ENCODE measurements at places on chromosomes 16 and 17.

DNA sequence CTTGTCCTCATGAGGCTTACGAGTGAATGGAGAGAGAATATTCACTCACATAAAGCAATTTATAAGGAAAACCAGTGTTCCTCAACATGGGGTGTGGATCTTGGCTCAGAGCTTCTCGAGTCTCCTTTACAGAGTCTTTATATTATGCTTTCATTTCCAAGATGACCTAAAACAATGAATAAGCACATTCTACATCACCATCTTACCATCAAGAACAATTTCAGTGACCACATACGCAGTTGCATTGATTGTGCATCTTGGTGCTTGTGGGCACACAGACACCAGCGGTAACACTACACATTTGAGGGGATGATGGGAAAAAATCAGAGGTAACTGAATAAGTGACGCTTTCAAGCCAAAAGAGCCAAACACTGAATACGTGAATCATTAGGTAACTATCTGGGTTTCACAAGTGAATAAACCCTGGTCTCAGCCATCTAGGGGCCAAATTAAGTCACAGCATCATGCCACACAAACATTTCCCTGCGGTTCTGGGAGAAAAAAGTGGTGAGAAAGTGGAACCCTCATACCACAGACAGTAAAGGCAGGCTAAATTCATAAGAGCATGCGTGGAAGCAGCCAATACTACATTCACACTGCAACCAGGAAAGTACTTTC, 9.4 kb downstream of the CWC25 start:
- DNase-seq, result peak; percentile 26

DNA sequence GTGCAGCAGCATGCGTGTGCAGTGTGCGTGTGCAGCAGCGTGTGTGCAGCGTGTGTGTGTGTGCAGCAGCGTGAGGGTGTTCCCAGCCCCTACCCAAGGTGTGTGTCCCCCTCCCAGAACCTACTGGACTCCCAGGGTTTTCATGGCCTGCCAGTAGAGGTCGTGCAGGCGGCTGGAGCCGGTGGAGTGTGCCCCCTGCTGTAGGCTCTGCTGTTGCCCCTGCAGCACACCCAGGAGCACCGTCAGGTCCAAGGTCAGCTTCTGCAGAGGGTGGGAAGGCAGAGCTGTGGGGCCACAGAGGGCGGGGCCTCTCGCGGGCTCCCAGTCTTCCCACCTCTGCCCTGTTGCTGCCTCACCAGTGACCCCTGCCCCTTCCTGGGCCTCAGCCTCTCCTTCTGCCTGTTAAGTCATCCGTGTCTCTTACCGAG, 14.9 kb downstream of the MYBBP1A start:
- DNase-seq, result no peak

DNA sequence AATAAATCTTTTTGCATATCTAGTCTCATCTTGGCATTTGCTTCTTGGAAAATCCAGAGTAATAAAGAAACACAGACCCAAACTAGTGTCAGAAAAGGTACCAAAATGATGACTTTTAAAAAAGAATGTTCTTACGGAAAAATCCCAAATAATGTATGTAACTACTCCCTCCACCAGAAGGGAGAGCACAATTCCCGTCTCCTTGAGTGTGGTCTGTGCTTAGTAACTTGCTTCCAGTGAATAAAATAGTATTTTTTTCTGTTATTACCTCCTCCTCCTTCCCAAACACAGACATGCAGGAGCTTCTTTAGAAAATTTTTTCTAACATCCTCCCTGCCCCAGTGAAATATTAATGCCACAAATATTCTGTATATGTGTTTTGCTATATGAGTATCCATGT, 358.1 kb downstream of the ZFHX3 start:
- no peak for DNase-seq

DNA sequence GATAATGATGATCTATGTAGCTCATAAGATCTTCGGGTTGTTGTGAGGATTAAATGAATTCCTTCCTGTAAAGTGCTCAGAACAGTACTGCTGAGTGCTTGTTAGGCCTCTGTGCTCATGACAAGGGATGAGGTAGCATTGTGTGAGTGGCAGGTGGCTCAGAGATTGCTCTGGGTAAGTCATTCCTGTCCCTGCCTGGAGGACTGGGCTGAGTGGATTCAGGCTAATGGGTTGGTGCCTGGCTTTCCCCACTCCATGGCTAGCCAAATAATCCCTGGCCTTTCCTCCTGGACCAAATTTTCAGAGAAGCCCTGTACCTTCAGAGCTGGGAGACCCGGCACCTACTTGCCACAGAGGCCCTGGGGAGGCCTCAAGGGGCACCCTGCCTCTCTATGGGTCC, 1.3 kb upstream of the CCDC92B start:
- DNase-seq, result no peak

DNA sequence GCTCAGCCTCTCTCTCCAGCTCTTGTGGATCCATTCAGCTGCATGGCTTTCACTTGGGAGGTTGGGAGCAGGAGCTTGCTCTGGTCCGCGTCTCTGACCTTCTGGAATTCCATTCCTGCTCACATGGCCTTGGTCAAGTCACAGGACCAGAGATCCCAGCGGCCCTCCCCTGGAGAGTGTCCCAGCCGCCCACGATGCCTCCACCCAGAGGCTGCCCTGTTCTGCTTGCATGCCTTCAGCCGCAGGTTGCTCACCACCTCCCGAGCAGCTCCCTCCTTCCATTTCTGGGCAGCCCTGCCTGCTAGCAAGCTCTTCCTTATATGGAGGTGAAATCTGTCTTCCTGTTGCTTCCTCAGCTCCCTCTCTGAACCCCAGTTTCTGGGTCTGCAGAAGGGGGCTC, 32.6 kb downstream of the RAI1 start:
- DNase-seq, result peak; percentile 25
